ENCODE measurements at places on chromosomes 13 and 19. TPM values are rescaled to one million over a fixed set of nuclear protein-coding genes. Genes with fewer than 3 reads are reported as not detected.

The THSD1 gene
- total RNA-seq = 0.14 TPM

The TBCB gene
- 133 TPM for total RNA-seq

The DACH1 gene
- not detected for total RNA-seq

The ONECUT3 gene
- total RNA-seq = not detected

The EPS8L1 gene
- 3.9 TPM for total RNA-seq

The EPSTI1 gene
- total RNA-seq = 16.5 TPM

The KCTD4 gene
- total RNA-seq = not detected

The KLK7 gene
- not detected for total RNA-seq

The SIGLEC9 gene
- total RNA-seq = 0.52 TPM

The STAP2 gene
- 14.2 TPM for total RNA-seq

The PLIN5 gene
- total RNA-seq = not detected

The KIRREL2 gene
- 1.8 TPM for total RNA-seq

The GAMT gene
- total RNA-seq = 32.6 TPM

The WTIP gene
- 0.47 TPM for total RNA-seq

The CASP14 gene
- not detected for total RNA-seq

The NLRP11 gene
- not detected for total RNA-seq

The MYPOP gene
- 5.5 TPM for total RNA-seq

The CGB1 gene
- not detected for total RNA-seq

The KIR3DL2 gene
- total RNA-seq = 0.47 TPM

The ZNF723 gene
- not detected for total RNA-seq

The ZNF556 gene
- total RNA-seq = not detected

The RAB3A gene
- 10.3 TPM for total RNA-seq

The TSPAN16 gene
- not detected for total RNA-seq

The PLPPR2 gene
- 2.3 TPM for total RNA-seq
